Stimulated activated naive CD4-positive, alpha-beta T cell treated with Interleukin-2 at 50 U/mL for 16 hours (primary cell): ENCODE measurements at places on chromosomes 1 and 21.

- DNase-seq = no peak
These were observed 846.9 kb upstream of the ADAMTS5 start for GRCh38 chr21:27813750-27814149.

GRCh38 chr1:34618381-34618780 is 136.5 kb upstream of the GJB5 start:
- no peak for DNase-seq

DNA sequence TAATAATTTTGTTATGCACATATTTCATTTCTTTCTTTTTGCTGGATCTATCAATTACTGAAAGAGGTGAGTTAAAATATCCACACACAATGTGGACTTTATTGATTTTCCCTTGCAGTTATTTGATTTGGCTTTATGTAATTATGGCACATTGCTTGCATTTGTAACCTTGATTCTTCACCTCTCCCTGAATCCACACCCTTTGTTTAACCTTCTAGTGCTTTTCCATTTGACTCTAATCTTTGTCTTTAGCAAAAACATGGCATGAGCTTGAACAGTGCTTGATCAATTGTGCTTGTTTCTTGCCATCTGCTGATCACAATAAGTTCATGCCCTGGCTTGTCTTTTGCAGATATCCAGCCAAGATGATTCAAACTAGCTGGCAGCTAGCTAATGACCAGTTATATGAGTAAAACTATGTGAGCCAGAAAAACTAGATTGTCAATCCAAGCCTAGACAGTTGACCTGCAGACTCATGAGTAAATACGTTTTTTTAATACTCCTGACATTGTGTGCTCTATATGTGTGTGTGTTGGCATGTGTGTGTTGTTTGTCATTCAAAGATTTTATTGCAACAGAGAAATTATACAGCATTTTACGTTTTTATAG is 899.2 kb downstream of the NCAM2 start:
- DNase-seq = no peak

GRCh38 chr1:26177182-26177684 is at the start of gene CNKSR1:
Gene CNKSR1 (plus strand): TSS chr1:26177491. CDS start chr1:26177548, 57 bp downstream.
- DNase-seq = no peak

- DNase-seq = no peak
These were observed 47.5 kb upstream of the FOXO6 start for GRCh38 chr1:41313661-41314131.

GRCh38 chr1:31703431-31704270 is at the start of gene COL16A1:
Gene COL16A1 (minus strand): TSS chr1:31704017. CDS start chr1:31702193, 1,824 bp downstream.
- DNase-seq = no peak
